Aorta (tissue), 5 donors: ENCODE measurements at places on chromosomes 2 and 18. TPM values are rescaled to one million over a fixed set of nuclear protein-coding genes. Genes with fewer than 3 reads are reported as not detected.

The DBI gene
- 60.1 TPM for total RNA-seq

The ASPRV1 gene
- total RNA-seq: 3.4 TPM

The NFATC1 gene
- total RNA-seq: 39.2 TPM

The PLCD4 gene
- 1.6 TPM for total RNA-seq

The SERPINB13 gene
- not detected for total RNA-seq

The CENPO gene
- 4.0 TPM for total RNA-seq
